ENCODE measurements at places on chromosomes 12 and 14.

GRCh38 chr14:51883232-51883631, 22.8 kb downstream of the GNG2 start:
- no peak for DNase-seq

- no peak for DNase-seq
These were observed 23.6 kb downstream of the RHOF start for GRCh38 chr12:121769831-121770301.

DNA sequence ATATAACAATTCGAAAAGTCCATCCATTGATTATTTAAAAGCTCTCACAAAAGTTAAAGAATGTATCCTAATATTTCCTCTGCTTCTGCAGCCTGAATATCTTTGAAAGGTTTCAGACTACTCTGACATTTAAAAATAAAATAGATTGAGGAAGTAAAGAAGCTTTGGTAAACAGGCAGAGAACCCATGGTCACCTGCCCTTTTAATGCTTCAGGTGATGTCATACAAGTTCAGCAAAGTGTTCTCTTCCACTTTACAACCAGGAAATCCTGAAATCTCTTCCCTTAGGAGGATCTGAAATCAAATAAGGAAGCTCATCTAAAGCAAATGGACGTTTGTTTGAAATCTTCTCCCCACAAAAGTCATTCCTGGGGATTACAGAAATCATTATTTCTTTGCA, 322.4 kb downstream of the PDZRN4 start:
- DNase-seq, result no peak

GRCh38 chr12:5577741-5578140, 145.8 kb downstream of the NTF3 start:
- DNase-seq, result no peak

GRCh38 chr12:110932046-110932445, 11.7 kb upstream of the MYL2 start:
- no peak for DNase-seq

DNA sequence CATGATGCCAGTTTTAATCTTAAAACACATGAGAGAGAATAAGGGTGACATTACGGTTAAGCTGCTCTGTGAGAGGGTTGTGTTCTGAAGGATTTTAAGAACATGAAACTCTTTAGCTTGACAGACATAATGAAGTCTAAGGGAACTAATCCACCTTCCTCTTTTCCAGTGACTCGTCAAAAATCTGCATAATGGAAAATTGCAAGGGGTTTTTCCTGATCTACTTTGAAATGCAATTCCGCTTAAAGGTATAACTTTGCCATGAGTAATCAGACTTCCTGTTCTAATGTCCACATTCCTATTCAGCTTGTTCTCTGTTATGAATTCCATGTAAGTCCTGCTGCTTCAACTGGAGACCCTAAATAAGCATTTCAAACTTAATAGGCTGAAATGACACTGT, at the start of gene ZNF705A:
Gene ZNF705A, plus strand, starts transcription at position 171 of the 400 bp plus-strand sequence. CDS start 15,611 bp downstream, outside the sequence.
- DNase-seq, result peak; percentile 40

DNA sequence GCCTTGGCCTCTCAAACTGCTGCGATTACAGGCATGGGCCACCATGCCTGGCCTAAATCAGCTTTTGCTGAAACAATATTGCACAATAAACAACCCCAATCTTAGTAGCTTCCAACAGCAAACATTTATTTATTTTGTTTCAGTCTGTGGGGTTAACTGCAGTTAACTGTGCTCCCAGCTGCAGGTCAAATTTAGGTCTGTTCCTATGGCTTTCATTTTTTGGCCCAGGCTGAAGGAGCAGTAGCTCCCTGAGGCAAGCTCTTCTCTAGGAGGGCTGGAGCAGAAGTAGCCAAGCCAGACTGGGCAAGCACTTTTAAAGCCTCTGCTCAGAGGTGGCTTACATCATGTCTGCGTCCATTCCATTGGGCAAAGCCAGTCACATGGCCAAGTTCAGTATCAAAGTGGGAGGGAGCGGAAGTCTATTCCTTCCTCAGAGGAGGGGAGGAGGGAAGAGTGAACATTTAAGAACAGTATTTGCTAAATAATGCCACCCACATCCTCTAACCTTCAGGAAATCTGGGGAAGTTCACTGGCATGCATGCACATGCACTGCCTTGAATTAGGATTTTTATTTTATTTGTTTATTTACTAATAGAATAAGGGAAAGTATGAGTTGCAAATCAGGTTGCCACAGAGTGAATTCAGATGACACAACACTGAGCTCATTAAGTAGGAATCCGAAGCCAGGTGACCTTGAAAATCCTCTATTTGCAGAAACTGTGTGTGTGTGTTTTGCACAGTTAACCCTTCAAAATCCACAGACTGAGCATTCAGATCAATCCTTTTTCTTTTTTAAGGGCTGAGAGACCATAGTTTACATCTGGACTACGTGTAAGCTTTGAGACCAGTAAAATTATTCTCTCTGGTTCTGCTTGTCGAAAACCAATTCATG, 122.0 kb upstream of the SEL1L start:
- no peak for DNase-seq

- DNase-seq, result no peak
These were observed 55.4 kb downstream of the SAMD4A start for GRCh38 chr14:54622192-54622958.

DNA sequence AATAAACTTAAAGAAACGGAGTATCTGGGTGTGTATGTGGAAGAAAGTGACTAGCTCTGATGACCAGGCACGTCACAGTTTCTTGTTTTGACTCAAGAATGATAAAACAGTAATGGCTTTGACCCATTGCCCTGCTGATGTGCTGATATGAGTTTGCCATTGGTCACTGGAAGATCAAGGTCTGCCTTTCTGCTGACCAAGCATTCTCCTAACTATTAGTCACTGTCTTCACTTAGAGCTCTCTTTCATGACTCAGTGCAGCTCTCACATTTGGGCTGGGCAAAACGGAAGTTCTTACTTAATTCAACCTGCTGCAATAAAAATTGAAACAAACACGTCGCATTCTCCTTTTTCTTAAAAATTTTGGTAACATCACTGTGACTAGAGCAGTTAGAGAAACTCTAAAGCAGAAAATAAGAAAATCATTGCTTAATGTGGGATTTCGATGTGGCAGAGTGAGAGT, 366.7 kb downstream of the BTG1 start:
- peak; percentile 83 for DNase-seq

DNA sequence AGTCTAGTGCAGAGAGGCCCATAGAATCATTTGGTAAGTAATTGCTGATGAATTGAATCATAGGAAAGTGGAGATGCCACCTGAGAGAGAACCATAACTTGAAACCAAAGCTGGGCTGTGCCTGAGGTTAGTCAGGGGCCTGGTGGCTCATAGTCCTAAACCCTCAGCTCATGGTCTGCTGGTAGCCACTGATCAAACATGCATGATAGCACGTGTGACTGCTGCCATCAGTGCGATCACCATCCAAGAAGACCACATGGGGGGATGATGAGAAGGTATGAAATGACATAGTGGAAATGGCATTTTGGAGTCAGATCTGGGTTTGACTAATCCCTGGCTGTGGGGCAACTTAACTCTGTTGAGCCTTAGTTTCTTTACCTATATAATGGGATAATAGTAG, 190.5 kb downstream of the CACNA1C start:
- DNase-seq, result no peak

DNA sequence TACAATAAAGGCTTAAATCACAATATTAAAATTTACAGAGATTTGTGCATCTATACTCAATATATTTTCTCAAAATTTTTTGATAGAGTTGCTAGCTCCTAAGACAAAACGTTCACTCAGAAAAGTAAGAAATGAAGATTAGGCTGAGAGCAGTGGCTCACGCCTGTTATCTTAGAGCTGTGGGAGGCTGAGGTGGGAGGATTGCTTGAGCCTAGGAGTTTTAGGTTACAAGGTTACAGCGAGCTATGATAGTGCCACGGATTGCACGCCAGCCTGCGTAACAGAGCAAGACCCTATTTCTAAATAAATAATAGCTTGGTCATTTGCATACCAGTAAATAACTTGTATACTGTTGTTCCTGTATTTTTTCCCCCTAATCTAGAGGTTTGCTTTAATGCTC, 35.0 kb upstream of the CFL2 start:
- DNase-seq, result no peak

GRCh38 chr12:46131732-46132469, 136.9 kb downstream of the SLC38A1 start:
- no peak for DNase-seq

GRCh38 chr12:120376934-120377572, 8.1 kb upstream of the MSI1 start:
- no peak for DNase-seq

DNA sequence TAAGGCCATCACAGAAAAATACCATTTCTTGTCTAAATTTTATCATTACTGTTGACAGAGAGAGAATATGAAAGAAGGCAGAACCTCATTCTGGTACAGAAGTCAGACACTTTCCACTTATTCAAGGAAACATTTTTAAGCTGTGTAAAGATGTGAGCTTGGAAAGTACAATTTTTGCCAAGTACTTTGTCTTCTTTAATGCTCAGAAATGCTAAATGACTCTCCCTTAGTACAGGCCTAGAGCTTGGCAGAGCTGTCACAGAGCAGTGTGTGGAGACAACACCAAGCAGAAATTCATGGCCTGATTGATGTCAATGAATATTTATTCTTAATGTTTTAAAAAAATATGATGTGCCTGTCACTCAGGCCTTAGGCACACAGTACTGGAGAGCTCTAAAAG, 20.7 kb downstream of the NT5DC3 start:
- no peak for DNase-seq
